ENCODE measurements at places on chromosomes 1 and 21.

DNA sequence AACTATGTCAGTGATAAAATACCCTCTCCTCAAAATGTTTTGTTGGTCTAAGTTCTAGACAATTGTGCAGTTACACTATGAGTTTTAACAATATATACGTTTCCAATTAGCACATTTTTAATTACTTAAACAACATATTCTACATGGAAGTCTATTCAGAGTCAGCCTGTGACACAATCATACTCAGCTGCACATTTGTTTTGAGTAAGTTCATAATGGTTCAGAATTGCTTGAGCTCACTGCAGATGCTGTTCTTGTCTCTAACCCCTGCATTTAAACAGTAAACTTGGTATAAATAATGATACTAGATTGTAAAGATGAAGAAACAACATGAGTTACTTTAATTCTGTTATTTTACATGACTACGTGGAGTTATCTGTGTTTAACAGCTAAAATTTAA, 30.6 kb downstream of the CDKN2C start:
- DNase-seq: no peak

DNA sequence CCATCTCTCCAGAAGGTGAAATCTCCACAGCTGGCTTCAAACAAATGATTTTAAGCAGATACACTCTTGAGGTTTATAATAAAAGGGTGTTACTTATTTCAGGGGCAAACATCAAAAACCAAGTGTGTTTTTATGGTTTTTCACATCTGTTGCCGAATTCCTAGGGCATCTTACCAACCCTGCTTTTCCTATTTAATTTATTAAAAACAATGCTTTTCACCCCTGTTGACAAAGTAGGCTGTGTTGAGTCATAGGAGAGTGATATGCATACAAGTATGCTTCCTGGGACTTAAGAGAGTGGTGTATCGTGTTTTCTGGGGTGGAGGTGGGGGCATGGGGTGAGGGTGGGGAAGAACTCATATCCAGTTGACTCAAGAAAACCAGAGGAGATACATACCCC, 29.3 kb upstream of the IL20 start:
- DNase-seq: no peak

- DNase-seq: no peak
Observed at GRCh38 chr1:216814576-216815259, 91.5 kb upstream of the ESRRG start.

DNA sequence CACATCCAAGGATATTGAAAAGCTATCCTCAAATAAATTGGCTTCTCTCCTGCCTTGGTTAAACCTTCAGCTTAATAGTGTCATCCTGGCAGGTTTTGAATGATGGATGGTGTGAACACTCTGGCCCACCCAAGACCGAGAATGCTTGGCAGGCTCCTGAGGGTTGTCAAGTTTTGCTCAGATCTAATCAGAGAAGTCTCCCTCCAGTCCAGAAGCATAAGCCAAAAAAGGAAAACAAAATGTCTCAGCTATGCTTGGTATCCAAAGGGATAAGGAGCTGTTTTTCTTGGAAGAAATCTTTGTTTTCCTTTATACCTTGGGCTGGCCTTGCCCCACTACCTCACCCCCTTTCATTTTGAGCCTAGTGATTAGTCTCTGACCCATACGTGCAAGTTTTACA, 172.7 kb downstream of the CRB1 start:
- no peak for DNase-seq

DNA sequence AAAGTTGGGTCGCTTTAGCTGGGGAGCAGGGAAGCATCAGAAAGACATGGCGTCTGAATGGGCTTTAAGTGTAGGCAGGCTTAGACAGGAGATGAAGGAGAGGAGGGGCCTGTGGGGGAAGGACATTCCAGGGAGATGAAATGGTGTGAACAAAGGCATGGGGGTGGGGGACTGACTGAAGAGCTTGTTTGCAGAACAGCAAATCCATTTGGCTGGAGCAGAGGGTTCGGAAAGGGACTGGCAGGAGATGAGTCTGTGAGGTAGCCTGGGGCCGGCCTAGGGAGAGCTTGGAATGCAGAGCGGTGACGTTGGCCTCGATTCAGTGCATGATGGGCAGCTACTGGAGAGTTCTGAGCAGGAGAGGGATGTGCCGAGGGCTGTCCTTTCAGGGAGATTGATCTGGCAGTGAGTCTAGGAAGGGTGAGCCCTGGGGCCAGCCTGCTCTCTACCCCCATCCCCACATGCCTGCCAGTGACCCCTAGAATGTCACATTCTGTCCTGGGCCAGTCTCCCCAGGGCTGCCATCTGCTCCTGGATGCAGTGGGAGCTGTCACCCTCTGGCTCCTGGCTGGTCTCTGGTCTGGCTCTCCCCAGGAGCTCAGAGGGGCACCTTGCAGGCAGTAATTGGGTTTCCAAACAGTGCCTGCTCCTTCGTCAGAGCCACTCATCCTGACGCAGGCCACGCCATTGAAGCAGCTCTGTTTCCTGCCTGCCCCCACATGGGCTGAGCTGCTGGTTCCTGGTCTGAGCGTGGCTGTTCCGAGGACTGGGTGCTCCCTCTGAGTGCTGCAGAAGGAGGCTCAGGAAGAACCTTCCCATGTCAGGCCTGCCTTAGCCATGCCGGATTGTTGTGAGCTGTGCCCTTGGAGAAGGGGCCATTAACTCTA, 22.3 kb upstream of the TMEM222 start:
- DNase-seq: no peak

DNA sequence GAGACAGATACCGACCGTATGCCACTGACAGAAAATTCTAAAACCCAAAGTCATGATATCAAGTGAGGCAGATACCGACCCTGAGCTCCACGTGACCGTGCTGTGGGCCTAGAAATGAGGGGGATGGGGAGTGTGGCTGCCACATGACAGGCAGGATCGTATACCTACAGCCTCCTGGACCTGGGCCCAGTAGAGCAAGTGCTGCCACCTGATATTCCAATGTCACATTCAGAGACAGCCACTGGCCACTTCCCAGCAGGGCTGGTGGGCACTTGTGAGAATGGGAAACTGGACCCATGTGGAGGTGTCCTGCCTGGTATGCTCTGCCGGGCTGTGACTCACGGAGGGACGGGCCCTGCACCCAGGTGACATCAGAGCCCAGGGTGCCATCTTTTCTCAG, 44.6 kb upstream of the CLDN14 start:
- DNase-seq: no peak

- DNase-seq: no peak
Observed at GRCh38 chr1:232440325-232441035, 189.5 kb downstream of the SIPA1L2 start.

DNA sequence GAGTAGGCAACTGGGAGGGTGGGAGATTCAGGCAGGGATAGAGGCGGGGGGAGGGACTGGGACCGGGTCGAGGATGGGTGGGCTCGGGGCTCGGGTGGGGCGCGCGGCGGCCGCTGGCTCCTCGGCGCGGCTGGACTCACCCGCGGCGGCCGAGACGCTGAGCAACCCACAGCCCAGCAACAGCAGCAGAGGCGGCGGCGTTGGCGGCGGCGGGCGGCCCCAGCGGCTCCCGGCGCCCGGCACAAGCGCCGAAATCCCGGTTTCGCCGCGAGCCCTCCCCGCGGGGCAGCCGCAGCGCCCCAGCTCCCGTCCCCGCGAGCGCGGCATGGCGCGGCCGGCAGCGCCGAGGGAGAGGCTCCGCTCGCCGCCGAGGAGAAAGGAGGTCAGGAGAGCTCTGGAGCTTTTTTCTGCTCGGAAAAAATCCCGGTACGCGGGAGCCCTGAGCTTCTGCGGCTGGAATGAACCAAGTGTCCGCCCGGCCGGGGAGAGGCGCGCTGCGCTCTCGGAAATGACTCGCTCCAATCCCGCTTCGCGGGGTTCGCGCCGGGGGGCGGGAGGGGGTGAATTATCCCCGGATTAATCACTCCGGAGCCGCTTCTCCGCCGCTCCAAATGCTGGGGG, at the start of gene CSMD2:
Gene CSMD2, minus strand, starts transcription at position 460 of the 621 bp plus-strand sequence. Its CDS starts 133 bp downstream, at position 327.
- DNase-seq: no peak

DNA sequence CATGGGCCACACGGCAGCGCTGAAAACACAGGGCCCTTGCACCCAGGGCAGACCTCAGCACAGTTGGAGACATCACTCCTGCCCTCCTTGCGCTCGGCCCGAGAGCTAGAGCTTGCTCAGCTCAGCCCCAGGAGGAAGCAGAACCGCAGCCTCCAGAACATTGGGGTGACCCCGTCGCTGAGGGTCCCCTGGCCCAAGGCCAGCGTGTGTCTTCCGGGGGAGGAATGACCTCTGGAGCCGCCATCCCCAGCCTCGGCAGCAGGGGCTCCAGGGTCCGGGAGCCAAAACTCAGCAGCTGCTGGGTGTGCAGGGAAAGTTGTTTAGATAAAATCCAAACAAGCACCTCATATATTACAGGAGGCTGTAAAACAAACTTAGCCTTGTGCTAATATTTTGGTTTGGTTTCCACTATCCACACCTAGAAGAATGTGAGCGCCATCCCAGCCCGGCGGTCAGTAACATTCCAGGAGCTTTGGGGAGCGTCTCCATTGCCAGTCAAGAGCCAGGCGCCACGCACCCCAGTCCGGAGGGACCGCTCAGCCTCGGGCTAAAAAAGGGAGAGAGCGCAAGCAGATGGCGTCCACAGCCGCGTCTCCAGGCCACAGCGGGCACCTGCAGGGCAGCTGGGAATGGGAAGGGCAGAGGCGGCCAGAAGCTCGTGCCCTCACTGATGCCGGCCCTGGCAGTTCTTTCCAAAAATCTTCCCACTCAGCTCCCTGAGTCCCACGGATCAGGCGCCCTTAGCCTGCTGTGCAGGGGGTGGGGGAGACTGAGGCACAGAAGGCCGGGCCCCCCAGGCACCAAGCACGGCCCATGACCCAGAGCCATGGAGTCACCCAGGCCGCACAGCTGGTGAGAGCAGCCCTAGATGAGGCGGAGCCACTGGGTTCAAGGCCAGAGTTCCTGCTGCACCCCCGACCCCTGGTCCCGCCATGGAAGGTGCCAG, 52.0 kb downstream of the SLX9 start:
- no peak for DNase-seq

GRCh38 chr1:46301406-46301807, 2.0 kb downstream of the LRRC41 start:
- no peak for DNase-seq

GRCh38 chr1:65267271-65267670, 42.1 kb upstream of the DNAJC6 start:
- no peak for DNase-seq

- no peak for DNase-seq
Observed at GRCh38 chr1:47991187-47991586, 6.0 kb downstream of the TRABD2B start.

GRCh38 chr1:48761986-48762385, 14.7 kb downstream of the BEND5 start:
- no peak for DNase-seq

- DNase-seq: no peak
Observed at GRCh38 chr1:164787834-164788231, 228.8 kb downstream of the PBX1 start.

GRCh38 chr21:24445517-24445916, 1161.8 kb downstream of the MRPL39 start:
- DNase-seq: no peak

- DNase-seq: no peak
Observed at GRCh38 chr1:54408147-54409066, 2.2 kb upstream of the SSBP3 start.

GRCh38 chr1:3195966-3196515, 127.0 kb downstream of the PRDM16 start:
- DNase-seq: no peak

- DNase-seq: no peak
Observed at GRCh38 chr1:88175631-88176226, 508.3 kb upstream of the PKN2 start.

GRCh38 chr1:172449585-172450523, 6.0 kb upstream of the PIGC start:
- no peak for DNase-seq

- no peak for DNase-seq
Observed at GRCh38 chr1:206578068-206578977, 33.9 kb downstream of the EIF2D start.

DNA sequence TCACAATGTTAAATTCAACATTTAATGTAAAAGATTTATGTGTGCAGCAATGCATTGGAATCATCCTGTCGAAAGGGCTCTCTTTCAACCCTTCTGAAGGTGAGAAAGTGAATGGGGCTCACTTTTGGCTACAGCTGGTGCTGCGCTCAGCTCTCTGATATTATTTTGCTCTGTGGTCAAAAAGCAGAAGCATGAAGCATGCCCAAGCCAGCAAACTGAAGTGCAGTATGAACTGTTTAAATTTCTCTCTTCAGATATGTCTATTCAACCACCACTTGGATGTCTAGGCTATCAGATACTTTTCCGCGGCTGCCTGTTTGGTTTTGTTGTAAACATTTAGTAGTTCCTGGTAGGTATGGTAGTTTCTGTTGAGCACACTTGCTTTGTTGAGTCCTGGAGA, 216.9 kb upstream of the TMPRSS15 start:
- DNase-seq: no peak

GRCh38 chr1:19644681-19645410, 735 bp downstream of the NBL1 start:
- DNase-seq: no peak

DNA sequence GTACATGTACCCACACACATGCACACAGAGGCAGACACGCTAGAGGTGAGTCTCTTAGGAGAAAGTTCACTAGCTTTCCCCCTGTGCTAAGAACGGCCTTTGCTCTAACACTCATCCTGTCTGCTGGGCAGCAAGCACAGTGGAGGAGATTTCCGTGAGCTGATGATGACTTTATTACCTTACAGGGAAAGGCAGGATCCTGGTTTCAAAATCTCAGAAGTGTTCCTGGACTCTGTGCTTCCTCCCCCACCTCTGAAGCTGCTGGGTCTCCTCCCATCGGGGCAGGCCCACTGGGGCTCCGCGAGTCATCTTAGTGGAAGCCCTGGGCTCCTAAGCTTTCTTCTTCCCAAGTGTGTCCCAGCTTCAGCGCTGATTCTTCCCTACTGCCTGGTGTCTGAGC, 2.7 kb downstream of the FAM3B start:
- DNase-seq: no peak

DNA sequence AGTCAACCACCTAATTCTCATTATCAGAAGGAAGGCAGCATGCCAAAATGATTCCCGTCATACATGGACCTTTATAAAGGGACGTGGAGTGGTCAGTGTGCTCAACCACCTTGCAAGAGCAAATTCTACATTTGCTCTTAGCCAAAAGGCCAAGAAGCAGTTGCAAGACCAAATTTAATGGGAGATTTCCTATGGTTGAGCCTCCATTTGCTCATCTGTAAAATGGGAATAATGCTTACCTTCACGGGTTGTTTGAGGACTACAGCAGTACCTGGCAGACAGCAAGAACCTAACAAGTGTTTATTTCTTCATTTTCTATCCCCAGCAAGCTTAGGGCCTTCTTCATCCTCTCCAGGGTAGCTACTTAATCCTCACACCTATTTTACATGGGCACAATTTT, 17.4 kb upstream of the PADI4 start:
- no peak for DNase-seq

- DNase-seq: no peak
Observed at GRCh38 chr1:1274299-1274930, 761 bp upstream of the UBE2J2 start.

DNA sequence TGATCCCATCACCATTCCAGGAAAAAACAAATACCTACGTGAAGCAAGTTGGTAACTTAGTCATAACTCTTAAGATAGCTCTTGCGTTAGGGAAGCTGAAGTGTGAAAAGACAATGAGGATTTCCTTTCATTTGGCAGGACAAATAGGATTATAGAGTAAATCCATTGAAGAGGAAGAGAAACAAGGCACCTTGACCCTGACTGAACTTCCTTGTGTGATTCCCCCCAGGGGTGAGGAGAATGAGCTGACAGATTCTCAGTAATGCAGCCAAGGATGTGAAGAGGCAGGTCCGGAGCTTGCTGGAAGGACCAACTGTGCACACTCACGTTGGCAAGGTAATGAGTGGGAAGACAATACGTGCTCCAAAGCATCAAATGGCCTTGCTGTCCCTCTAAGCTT, 55.0 kb upstream of the HMCN1 start:
- DNase-seq: no peak

GRCh38 chr1:201357636-201358348, 19.7 kb downstream of the TNNT2 start:
- DNase-seq: no peak

GRCh38 chr1:81725823-81726222, 74.9 kb upstream of the ADGRL2 start:
- DNase-seq: no peak

Measured in D721Med (cell line).